ENCODE measurements at places on chromosomes 4 and X.

DNA sequence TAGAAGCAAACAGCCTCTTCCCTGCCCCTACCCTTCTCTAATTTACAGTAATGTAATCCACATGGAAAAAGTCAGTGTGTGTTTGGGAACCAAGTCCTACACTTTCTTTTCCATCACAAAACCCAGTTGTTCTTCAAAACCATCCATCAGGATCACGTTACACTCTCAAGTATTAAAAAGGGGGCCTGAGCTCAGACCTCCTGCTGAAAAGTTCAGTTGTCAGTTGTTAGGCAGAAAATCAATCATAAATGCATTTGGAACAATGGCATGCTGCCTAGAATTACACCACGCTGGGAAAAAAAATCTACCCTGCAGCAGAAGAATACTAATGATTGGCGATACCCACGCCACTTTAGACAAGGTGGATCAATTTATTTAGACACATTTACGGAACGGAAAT lies 236.5 kb downstream of the PARM1 start:
- DNase-seq = no peak

- no peak for DNase-seq
Observed at GRCh38 chr4:83146841-83147240, 32.3 kb upstream of the PLAC8 start.

DNA sequence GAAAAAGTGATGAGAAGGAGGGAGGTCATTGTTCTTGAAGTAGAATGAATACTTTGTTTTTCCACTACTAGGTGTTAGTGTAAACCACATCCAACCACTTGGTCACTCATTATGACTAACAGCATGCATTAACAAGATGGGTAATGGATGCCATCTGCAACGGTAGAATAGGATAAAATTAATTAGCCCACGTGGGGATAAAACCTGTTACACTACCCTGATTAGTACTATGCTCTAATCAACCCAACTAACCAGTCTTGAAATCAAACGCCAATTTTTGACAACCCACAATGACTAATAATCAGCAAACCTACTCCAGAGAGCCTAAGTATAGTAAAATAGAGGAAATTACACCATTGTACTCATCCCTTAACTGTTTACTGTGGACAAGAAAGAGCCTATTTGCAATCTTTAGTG lies 93.4 kb upstream of the MCF2 start:
- no peak for DNase-seq

DNA sequence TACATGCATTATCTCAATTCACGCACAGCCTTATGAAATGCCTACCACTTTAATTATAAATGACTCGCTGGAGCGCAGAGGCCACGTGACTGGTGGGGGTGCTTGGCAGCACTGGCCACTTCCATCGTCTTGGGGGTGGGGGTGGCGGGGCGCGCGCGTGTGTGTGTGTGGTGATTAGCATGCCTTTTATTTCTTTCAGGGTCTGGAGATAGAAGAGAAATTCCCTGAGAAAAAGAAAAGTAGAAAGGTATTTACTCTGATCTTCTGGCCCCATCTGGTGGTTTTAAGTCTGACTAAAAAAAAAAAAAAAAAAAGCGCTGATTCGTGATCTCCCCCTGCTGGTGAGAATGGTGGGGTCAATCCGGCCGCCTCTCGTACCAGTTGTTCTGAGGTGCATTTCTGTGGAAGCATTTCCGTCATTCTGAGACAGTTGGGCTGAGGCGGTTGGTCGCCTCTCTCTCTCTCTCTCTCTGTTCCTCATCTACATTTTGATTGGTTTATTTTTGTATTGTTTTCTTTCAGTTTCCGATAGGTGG lies at the start of gene CCNB3:
TSS of gene CCNB3 (plus strand) at position 402 of the 536 bp plus-strand sequence. CDS start 80,399 bp downstream, outside the sequence.
- DNase-seq = peak; percentile 48

- no peak for DNase-seq
Observed at GRCh38 chrX:39721566-39722279, 376.0 kb downstream of the BCOR start.

DNA sequence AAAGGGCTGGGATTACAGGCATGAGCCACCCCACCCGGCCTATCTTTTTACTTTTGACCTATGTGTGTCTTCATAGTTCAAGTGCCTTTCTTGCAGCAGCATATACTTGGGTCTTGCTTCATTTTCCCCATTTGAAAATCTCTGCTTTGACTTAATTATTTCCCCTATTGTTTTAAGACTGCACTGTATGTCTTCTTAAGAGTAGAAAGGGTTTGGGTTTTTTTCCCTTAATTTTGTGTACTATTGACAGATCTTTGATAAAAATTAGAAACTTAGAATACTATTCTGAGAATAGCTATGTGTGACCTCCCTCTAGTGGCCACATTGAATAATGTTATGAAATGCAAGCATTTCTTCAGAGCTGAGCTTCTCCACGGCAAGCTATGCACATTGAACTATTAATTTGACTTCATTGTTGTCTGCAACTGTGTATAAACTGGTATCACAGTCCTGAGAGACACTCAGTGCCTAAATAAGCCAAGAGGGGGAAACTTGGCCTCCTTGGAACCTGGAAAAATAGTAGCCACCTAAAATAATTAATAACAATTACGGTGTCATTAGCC lies 8.7 kb upstream of the SLC25A4 start:
- no peak for DNase-seq

- no peak for DNase-seq
Observed at GRCh38 chr4:4607336-4608213, 65.7 kb upstream of the STX18 start.

DNA sequence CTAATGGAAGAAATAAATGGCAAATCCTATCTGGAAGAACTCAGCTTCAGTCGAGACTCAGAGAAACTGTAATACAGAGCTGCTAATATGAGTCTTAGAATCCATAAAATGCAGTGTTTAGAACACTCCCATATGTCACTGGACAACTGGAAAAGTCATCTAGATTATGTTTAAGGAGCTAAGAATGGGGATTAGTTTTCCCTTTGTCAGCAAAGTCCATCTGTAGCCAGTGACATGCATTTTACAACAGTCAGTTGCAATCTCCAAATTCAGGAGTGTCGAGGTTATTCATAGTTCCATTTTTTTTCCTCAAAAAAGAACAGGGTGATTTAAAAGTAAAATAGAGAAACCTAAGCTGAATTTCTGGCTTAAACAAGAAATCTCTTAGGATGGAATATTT lies 516.6 kb upstream of the GALNT7 start:
- no peak for DNase-seq

DNA sequence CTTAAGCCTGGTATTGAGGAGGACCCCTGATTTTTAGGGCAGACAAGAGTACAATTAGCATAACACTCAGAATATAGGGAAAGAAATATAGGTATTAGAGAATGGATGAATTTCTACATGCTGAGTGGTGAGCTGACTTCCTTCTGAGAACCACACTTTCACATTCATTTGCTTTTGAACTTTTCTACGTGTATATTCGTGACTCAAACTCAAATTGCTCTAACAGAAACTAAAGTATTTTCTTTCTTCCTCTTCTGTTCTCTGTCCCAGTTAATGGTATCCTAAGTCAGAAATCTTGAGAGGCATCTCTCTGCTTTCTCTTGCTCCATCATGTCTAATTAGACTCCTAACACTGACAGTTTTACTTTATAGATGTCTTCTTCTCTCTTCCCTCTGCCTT lies 103.2 kb upstream of the CITED1 start:
- no peak for DNase-seq

GRCh38 chrX:82589410-82589809 lies 918.7 kb upstream of the POU3F4 start:
- no peak for DNase-seq

GRCh38 chr4:40536032-40536431 lies 93.6 kb downstream of the RBM47 start:
- no peak for DNase-seq

DNA sequence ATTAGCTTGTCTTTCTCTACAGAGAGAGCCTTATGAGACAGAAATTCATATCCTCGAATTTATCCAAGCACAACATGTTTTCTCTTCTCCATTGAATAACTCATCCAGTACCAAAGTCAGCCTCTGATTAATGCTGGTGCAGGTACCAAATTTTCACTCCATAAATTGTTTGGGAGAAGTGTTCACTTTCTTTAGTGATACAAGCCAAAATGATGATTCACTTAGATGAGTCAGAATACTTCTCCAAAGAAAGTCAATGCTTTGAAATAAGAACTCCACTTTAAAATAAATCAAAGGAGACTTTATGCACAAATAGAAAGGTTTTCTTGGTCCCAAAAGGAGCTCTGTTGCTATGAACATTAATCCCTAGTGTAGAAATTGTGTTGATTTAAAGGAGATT lies 60.2 kb downstream of the MAOB start:
- no peak for DNase-seq

GRCh38 chrX:129772796-129773431 lies 6.8 kb upstream of the SASH3 start:
- DNase-seq = no peak

DNA sequence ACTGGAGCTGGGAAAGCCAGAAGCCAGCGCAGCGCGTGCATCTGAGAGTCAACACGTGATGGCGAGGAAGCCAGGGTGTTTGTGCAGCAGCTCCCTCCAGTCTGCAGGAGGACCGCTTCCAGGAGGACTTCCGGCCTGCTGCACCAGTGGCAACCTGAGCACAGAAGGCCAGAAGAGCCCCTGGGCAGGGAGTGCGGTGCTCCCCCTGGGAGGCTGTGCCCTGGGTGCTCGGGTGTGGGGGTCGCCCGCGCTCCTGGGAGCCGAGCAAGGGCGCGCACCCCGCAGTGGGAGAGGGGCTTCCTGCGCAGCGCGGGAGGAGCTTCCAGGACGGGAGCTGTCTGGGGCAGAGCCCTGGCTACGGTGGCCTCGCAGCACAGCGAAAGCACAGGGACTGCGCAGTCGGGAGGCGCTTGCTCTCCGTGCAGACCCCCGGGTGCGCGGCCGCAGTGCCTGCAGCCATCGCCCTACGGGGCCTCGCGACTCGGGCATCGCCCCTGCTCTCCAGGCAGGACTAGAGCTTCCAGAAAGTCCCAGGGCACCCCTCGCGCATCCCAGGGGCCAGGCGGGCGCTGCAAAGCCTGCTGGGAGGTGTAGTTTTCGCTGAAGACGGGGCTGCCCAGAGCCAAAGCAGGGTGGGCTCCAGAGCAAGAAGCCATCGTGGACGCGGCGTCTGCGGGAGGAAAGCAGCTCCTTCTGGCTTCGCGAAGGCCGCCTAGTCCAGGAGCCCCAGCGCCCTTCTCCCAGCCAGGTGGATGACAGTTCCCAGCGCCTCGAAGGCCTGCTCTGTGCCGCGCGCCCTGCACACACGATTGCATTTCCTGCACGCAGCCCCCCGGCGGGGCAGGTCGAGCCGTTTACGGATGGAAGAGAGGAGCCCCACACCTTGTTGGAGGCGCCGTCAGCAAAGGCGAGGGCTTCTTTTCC lies 24.1 kb upstream of the WFS1 start:
- no peak for DNase-seq

- DNase-seq = no peak
Observed at GRCh38 chrX:77597090-77597489, 149.9 kb downstream of the FGF16 start.

DNA sequence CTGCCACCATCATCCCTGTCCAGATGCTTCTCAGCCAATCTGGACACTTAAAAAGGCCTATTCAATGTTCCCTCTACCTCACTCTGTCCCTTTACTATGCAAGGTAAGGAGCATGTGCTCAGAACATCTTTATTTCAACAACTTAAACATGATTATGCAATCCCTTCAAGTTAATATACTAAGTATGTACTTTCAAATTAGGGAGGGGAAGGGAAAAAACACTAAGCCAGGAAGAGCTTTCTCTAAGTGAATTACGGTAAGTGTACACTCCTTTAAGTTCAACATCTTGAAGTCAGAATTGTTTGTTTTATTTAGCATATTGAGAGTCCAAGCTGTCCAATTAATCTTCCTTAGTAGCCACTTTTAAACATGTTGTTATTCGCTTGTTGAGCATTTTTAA lies 14.1 kb downstream of the SLC10A7 start:
- no peak for DNase-seq

- DNase-seq = no peak
Observed at GRCh38 chrX:12978205-12979025, 3.5 kb downstream of the TMSB4X start.

DNA sequence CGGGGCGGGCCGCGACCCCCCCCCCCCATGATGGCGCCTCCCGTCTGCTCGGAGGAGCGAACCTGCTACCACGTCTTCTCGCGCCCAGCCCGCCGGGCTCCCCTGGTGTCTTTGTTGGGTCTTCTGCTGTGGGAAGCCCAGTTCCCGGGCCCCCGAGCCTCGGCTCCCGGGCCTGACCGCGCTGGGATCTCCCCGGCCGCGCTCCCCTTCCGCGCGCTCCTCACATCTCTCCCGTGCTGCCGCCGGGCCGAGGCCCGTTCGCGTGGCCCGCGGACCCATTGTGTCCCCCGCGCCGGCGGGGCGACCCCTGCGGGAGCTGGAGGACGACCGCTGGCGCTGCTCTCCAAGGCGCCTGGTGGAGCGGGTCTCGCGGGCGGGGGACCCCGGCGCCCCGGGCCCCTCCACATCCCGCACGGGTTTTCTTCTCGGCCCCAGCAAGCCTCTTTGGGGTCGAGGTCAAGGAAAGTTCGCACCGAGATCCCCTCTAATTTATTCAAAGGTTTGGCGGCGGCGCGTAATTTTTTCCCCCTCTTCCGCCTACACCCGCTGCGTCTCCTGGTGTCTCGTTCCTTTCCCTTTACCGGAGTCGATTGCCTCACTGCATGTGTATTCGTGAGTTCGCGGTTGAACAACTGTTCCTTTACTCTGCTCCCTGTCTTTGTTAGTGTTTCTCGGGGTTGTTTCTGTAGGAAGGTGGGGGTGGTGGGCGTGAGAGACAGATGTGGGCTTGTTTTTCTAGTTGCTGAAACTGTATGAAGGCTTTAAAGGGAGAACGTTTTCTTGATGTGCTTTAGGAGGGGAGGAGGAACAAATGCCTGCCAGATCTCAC lies 770 bp downstream of the SMAD1 start:
- DNase-seq = peak; percentile 32

GRCh38 chr4:77613267-77613666 lies 7.6 kb downstream of the CXCL13 start:
- DNase-seq = no peak

DNA sequence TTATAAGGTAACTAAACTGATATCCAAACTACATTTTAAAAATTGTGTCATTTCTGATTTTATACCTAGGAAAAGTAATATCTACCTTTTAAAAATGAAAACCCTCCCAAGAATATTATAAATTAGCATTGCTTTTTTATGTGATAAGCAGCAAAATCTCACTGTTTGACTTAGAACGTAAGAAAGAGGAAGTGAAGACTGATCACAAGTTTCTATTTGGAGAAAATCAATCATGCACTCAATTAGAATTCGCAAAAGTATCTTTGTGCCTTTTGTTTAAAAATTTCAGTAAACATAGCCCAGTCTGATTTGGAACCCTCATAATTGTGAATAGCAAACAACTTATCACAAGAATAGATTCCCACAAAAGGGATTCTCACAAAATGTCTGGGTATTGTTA lies 142.7 kb downstream of the TENM3 start:
- no peak for DNase-seq

GRCh38 chr4:147787204-147787603 lies 55.3 kb downstream of the ARHGAP10 start:
- no peak for DNase-seq

- no peak for DNase-seq
Observed at GRCh38 chr4:90240333-90240732, 113.1 kb downstream of the CCSER1 start.
